ENCODE measurements at places on chromosomes 2 and 18.

DNA sequence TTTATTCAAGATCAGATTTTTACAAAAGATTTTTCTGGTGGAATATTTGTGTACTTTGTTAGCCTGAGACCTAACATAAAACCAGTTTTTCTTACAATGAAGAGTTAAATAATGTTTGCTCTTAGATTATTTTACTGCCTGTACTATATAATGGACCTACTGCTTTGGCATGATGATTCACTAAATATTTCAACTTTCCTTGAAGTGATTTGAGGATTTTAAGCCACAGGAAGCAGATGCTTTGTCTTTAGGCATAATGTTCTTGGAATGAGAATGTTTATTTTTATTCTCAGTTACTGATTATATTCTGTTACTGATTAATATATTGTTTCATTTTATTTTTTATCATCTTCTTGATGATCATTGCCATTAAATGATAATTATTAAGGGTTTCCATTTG lies 175.3 kb upstream of the LRP1B start:
- no peak for DNase-seq

DNA sequence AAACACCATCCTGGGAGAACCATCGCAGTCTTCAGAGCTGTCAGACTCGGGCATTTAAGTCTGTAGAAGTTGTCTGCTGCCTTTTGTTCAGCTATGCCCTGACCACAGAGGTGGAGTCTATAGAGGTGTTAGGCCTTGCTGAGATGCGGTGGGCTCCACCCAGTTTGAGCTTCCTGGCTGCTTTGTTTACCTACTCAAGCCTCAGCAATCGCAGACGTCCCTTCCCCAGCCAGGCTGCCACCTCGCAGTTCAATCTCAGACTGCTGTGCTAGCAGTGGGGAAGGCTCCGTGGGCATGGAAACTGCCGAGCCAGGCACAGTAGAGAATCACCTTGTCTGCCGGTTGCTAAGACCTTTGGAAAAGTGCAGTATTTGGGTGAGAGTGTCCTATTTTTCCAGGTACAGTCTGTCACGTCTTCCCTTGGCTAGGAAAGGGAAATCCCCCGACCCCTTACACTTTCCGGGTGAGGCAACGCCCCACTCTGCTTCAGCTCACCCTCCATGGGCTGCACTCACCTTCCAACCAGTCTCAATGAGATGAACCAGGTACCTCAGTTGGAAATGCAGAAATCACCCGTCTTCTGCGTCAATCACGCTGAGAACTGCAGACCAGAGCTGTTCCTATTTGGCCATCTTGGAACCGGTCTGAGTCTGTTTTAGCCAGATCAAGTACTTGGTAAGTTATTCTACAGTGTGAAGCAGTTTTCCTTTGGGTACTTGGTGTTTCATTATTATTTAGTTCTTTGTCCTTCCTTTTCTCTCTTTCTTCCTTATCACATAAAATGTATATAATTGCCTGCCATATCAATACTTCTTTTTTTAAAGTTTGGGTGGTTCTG lies 71.5 kb downstream of the CDC42EP3 start:
- no peak for DNase-seq

DNA sequence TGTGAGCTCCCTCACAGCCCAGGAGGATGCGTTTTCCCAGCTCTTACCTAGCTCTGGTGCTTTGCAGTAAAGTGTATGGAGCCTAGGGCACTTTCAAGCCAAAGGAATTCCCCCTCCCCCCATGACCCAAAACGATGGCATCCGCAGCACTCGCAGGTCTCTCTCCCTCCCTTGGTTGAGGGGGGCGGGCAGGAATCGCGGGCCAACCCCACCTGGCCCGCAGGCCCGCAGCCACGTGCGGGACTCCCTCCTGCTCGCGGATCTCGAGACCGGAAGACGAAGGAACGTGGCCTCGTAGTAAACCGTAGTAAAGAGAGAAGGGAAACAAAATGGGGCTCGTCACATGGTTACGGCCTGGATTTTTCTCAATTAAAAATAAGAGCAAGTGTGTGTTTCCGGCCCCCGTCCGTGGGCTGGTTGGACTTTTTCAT lies 8.5 kb downstream of the IRS1 start:
- peak; percentile 50 for DNase-seq

GRCh38 chr2:219429958-219430606 lies 4.6 kb upstream of the SPEG start:
- DNase-seq = no peak

DNA sequence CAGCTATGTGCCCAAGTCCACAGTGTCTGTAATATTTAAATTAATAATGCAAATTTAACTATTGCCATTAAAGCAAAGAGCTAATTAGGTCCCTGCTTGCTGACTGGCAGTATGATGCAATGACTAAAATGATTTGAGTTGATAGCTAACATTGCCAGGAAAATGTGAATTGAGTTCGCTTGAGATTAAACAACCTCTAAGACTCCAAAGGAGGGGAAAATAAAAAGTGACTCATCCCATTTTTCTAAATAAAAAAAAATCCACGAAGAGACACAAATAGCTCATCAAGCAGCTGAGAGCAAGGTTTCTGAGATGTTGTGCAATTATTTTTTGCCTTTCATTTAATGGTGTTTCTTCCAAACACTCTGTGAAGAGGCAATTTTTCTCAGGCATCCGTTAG lies 413.0 kb downstream of the MTX2 start:
- DNase-seq = no peak

- no peak for DNase-seq
These were observed 527.2 kb upstream of the SOX11 start for GRCh38 chr2:5164776-5165525.

DNA sequence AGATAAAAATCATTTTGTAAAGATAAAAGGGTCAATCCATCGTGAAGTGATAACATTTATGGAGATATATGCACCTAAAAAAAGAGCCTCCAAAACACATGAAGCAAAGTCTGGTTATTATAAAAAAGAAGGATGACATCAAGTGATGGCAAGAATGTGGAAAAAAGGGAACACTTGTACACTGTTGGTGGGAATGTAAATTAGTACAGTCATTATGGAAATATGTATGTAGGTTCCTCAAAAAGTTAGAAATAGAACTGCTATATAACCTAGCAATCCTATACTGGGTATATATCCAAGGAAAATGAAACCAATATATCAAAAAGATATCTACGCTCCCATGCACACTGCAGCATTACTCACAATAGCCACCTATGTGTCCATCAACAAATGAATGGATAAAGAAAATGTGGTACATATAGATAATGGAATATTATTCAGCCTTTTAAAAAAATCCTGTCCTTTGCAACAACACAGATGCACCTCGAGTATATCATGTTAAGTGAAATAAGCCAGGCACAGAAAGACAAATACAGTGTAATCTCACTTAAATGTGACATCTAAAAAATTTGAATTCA lies 28.9 kb downstream of the ABCB11 start:
- DNase-seq = no peak

DNA sequence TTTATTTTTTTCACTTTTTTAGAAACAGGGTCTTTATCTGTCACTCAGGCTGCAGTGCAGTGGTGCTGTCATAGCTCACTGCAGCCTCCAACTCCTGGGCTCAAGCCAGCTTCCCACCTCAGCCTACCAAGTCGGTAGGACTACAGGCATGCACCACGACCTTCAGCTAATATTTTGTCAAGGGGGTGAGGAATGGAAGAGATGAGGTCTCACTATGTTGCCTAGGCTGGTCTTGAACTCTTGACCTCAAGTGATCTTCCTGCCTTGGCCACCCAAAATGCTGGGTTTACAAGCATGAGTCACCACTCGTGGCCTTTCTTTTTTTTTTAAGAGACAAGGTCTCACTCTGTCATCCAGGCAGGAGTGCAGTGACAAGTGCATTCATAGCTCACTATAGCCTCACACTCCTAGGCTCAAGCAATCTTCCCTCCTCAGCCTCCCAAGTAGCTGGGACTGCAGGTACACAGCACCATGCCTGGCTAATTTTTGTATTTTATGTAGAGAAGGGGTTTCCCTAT lies 13.4 kb downstream of the PPP1R7 start:
- no peak for DNase-seq

DNA sequence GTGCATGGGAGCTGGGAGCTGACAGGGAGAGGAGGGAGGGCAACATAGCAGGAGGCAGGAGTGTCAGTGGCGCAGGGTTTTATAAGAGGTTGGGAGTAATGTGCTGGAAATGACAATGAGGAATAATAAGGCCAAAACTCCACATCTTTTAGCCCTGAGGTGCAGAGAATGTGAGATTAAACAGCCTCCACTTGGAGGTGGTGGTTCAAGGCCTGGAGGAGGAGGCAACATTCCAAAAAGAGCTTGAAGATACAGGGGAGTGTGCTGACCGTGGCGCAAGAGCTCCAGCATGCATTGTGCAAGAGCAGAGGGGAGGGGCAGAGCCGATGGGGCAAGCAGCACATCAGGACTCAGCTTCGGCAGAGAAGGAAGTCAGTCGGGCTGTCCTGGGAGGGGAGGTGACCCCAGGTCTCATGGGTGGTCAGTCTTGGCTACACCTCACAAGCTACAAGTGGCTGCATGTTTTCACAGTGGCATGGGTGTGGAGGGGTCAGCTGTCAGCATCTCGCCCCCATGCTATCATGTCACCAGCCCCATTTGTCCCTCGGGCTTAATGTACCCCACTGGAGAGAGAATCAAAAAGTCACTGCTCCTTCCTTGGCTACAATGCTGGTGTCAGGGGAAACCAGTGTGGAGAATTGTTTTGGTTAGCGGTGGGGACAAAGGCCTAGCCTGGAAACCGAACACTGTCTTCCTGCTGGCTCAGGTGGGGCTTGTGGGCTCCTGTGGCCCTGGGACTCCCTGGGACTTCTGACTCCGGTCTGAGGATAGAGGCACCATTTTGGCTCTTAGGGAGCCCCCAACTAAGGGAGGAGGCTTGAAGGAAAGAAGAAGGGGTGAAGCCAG lies 208.0 kb downstream of the ZFP36L2 start:
- no peak for DNase-seq

- DNase-seq = no peak
These were observed 171.6 kb downstream of the PLCL1 start for GRCh38 chr2:197975931-197976519.

DNA sequence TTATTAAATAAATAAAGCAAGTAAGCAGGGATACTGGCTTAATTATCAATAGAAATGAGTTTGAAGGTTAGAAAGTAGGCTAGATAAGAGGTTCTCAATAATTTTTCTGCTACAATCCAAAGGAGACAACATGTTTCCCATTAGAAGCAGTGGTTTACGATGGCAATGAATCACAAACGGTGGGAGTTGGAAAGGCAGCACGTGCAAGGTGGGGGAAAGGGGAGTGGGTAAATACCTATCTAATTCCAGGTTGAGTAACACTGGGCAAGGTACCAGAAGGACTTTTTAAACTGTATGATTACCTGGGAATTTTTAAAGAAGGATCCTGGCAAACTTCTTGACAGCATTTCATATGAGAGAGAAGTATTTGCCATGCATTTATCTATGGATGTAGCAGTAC lies 289.9 kb downstream of the NBAS start:
- DNase-seq = no peak

DNA sequence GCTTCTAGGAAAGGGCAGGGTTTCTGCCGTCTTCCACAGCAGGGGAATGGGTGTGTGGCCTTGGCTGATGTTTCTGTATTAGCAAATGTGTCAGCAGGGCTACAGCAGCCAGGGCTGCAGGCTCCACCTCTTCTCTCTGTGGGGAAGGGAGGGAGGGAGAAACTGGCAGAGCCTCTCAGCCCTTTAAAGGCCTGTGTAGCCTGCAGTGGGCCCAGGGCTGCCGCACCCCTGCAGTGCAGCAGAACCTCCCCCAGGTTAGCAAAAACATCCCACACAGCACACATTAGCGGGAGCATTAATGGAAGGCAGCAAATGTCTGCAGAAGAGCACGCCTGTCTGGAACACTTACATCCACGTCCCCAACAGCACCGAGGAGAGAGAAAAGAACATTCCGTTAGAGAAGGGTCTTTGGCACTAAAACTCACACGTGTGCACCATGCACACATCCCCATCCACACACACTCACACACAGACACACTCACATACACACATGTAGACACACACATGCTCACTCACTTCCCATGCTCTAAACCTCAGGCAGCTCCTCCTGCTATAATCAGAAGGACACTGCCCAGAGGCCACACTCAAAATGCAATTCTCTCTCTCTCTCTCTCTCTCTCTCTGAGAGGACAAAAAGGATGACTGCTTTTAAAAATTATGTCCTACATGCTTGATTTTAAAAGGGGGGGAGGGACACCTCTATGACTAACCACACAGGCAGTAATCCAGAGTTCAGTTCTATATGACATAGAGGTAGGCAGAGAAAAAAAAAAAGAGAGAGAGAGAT lies 24.1 kb downstream of the MRPL35 start:
- DNase-seq = no peak

DNA sequence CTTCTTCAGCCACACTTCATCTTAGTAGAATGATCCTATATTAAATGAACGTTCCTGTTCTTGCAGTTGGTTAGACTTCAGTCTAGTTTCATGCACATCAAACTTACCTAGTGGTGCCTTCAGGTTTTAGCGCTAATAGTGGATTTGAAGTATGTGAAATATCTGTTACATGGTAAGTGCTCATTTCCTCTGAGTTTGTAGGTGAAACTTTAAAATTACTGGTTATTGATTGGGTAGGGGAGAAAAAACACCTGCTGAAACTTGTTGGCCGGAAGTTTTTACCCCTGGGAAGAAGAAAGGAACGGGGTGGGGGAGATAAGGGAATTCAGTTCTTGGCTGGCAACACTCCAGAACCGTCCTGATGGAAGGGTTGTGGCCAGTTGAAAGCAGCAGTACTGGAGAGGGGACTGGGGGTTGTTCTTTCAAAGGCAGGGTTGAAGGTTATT lies 112.8 kb downstream of the SPTBN1 start:
- DNase-seq = no peak

- DNase-seq = no peak
These were observed 23.0 kb downstream of the BIN1 start for GRCh38 chr2:127083819-127084503.

- peak; percentile 27 for DNase-seq
These were observed 652 bp downstream of the ITPRID2 start for GRCh38 chr2:181891966-181892798.

GRCh38 chr2:167345559-167345958 lies 457.3 kb downstream of the XIRP2 start:
- no peak for DNase-seq

DNA sequence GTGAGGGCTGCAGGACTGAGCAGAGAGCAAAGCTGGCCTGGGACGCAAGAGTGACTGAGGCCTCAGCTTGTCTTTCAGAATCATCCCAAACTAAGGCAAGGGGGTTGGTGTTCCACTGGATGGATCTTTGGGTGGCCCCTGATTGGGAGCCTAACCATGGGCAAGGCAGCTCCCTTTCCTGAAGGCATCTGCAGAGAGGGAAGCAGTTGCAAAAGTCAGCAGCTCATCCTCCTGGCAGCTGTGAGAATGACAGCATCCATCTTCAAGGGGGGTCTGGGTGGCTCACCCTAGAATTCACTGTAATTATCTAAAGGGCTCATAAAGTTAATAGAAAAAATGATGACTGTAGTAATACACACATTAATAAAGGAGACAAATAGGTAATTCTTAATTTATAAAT lies 46.5 kb upstream of the RAB31 start:
- no peak for DNase-seq

GRCh38 chr2:235049719-235050118 lies 97.9 kb downstream of the SH3BP4 start:
- DNase-seq = no peak

DNA sequence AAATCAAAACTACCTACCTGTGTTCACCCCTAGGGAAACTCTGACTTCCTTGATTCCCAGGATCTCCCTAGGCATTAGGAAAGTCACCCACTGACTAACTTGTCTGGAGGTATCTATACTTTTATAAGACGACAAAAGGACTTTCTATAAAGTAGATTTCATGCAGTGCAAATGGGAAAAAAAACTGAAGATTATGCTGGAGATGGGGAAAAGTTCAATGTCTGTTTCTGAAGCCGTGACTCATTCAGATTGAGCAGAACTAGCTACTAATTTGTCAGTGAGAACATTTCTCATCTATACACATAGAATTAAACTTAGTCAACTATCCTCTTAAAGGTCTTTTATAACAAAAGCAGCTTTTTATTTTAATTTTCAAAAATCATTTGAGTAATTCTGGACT lies 6.0 kb downstream of the SEPTIN10 start:
- DNase-seq = no peak
